Stimulated activated CD4-positive, alpha-beta T cell treated with anti-CD3 and anti-CD28 coated beads, Interleukin-1b, Interleukin-23, amount 100 ng/mL, for 1 hour (primary cell): ENCODE measurements at places on chromosomes 16 and 17.

GRCh38 chr17:3029213-3029913 is 34.0 kb downstream of the OR1D5 start:
- DNase-seq = no peak

DNA sequence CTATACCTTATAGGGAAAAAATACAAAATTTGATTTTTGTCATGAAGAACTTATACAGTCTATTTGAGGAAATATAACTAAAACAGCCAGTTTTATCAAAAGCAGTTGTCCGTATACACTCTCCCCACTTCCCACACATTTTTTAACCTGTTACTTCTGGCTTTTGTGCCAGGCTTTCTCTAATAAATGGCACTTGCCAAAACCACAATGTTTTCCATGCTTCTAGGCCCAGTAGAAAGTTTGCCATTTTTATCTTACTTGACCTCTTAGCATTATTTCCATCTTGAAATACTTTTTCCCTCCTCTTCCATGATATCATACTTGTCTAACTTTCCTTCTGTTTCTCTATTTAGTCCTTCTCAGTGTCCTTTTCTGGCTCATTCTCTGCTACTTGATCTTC is 38.8 kb downstream of the EFCAB5 start:
- DNase-seq = no peak

DNA sequence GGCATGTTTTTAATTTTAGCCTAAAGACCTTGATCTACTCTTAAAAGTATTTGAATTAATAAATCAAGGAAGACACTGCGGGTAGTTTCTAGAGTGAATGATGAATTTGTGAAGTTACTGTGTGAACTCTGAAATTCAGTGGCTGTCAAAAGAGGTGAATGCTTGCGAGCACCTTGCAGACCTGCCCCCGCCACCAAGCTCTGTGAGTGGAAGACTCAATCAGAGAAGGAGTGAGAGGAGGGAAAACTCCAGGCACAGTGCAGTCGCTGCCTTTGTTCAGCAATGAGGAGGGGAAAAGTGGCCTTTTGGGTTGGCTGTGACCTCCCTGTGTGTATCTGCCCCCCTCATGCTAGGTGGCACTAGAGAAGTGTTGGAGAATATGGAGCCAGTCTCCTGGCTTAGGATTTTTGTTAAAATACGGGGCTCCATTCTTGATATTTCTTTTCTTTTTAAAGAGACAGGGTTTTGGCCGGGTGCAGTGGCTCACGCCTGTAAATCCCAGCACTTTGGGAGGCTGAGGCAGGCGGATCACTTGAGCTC is 53.0 kb downstream of the LDHD start:
- no peak for DNase-seq

DNA sequence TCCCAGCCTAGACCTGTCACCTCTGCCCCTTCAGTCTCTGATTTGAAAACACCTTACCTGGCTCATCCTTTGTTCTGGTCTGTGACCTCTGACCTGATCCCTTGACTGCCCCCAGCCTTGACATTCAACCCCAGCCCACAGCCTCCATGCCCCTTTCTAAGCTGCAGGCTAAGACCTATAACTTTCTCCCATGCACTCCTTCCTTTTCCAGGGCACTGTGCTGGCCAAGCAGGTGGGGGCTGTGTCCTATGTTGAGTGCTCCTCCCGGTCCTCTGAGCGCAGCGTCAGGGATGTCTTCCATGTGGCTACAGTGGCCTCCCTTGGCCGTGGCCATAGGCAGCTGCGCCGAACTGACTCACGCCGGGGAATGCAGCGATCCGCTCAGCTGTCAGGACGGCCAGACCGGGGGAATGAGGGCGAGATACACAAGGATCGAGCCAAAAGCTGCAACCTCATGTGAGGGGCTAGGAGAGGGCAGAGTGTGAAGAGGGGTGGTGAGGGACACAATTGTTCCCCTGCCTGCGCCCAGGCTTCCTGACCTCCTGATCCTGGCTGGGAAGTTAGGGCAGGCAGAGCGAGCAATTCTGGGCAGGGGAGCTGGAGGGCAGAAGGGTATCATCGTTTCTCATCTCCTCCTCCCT is 3.3 kb downstream of the RND2 start:
- DNase-seq = no peak
